ENCODE measurements at places on chromosomes 11 and 22. TPM values are rescaled to one million over a fixed set of nuclear protein-coding genes. Genes with fewer than 3 reads are reported as not detected.

OR6T1 gene
- total RNA-seq, result not detected

RTN4R gene
- total RNA-seq, result 1.1 TPM

FIBIN gene
- total RNA-seq, result not detected

OVOL1 gene
- not detected for total RNA-seq

MRGPRF gene
- total RNA-seq, result not detected

LYVE1 gene
- total RNA-seq, result 3.9 TPM

MRGPRX4 gene
- not detected for total RNA-seq

NXPE4 gene
- total RNA-seq, result not detected

C11orf65 gene
- 0.14 TPM for total RNA-seq

RBMXL2 gene
- 0.40 TPM for total RNA-seq

LINC01488 gene
- not detected for total RNA-seq

MS4A1 gene
- not detected for total RNA-seq

ZDHHC8 gene
- total RNA-seq, result 32.4 TPM

TRPT1 gene
- total RNA-seq, result 22.8 TPM

OR8D4 gene
- total RNA-seq, result under 0.01 TPM

FJX1 gene
- 28.1 TPM for total RNA-seq

OR56A1 gene
- total RNA-seq, result not detected

LDHAL6A gene
- not detected for total RNA-seq

CRYBA4 gene
- not detected for total RNA-seq

KCNQ1 gene
- 0.14 TPM for total RNA-seq

UPK3A gene
- total RNA-seq, result not detected

ARCN1 gene
- total RNA-seq, result 219 TPM

RHBDD3 gene
- total RNA-seq, result 19.7 TPM

NOX4 gene
- 24.9 TPM for total RNA-seq

SERPING1 gene
- total RNA-seq, result not detected

MISFA gene
- 0.65 TPM for total RNA-seq

OR9Q1 gene
- total RNA-seq, result not detected

MLC1 gene
- total RNA-seq, result not detected

CDC42BPG gene
- 0.22 TPM for total RNA-seq

AQP11 gene
- total RNA-seq, result 0.29 TPM

SCO2 gene
- total RNA-seq, result 2.0 TPM

EXPH5 gene
- 0.22 TPM for total RNA-seq

OR4D5 gene
- not detected for total RNA-seq

GSC2 gene
- total RNA-seq, result not detected

NLRP14 gene
- total RNA-seq, result 0.53 TPM

FERMT3 gene
- 124 TPM for total RNA-seq

MAPK12 gene
- total RNA-seq, result 40.8 TPM

B4GALNT4 gene
- total RNA-seq, result 0.86 TPM

CELSR1 gene
- 1.3 TPM for total RNA-seq

OR51G1 gene
- not detected for total RNA-seq

MAP6 gene
- 0.27 TPM for total RNA-seq

ANO5 gene
- 8.4 TPM for total RNA-seq

ANGPTL5 gene
- 0.13 TPM for total RNA-seq
